Activated CD8-positive, alpha-beta T cell treated with anti-CD3 and anti-CD28 coated beads, Interleukin-2, amount 10 ng/mL, durations not matched to agents 7 days and 5 days (primary cell): ENCODE measurements at places on chromosomes 7 and 10.

DNA sequence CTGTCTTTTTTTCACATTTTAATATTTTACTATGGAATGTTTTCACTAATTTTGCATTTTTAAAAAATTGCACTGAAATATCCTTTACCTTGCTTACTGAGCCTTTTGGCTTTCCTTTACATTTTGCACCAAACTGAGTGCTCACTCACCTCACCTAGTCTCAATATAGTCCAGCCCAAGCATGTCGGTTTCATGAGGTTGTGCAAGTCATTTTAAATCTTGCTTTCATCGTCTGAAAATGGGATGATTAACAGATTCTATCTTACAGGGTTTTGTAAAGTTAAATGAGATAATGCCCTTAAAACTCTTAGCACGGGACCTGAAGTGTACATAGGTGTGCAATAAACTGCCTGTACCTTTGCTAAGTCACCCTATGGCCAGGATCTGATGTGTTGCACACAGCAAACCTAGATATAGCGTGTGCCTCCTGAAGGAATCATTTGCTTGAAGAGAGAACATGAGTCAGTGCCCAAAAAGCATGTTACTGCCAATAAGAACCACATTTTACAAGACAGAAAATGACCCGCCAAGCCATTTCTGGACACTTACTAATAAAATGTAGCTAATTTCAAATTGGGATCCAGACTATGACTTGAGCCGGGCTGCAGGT, 199.8 kb downstream of the JCAD start:
- DNase-seq = no peak

DNA sequence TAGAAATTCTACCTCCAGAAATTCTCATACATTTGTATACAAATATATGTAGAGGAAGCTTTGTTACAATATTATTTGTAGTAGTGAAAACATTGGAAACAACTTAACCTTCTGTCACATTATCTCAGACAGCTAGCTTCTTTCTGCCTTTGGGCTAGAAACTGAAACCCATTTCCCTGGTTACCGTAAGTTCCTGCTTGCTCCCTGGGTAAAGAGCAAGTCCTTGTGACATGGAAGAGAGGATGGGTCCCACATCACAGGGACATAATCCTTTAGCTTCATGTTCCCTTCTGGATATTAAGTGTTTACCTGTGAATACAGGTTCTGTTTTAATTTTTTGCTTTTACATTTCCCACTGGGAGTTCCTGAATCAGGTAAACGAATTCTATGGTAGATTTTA, 41.8 kb downstream of the KLHDC10 start:
- no peak for DNase-seq

DNA sequence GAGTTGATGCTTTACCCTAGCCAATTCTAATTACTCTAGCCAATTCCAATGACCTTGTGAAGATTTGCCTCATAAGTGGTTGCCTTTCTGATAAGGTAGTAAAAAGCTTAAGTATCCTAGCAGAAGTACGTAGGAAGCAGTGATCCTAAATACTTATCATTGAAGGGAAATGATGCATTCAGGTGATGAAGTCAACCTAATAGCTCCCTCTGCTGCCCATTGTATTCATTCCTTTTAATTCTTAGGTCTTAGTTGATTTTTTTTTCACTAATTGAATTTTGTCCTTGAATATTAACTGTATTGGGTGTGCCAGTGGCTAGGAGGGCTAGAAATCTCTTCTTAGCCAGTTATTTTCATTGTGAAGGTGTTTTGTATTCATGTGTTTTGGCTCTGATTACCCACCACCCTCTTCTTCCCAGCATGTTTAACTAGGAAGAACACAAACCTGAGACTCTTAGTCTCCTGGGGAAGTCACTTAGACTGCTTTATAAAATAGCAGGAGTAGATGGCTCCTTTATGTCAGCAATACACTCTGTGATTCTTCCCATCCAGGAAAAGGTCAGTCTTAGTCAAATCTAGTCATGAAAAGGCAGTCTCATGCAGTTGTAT, 46.3 kb downstream of the PLEKHA8 start:
- DNase-seq = no peak

GRCh38 chr7:152035817-152036216, 10.3 kb downstream of the GALNT11 start:
- no peak for DNase-seq

- DNase-seq = no peak
Measured at GRCh38 chr10:116899626-116900025, 50.3 kb downstream of the ENO4 start.

DNA sequence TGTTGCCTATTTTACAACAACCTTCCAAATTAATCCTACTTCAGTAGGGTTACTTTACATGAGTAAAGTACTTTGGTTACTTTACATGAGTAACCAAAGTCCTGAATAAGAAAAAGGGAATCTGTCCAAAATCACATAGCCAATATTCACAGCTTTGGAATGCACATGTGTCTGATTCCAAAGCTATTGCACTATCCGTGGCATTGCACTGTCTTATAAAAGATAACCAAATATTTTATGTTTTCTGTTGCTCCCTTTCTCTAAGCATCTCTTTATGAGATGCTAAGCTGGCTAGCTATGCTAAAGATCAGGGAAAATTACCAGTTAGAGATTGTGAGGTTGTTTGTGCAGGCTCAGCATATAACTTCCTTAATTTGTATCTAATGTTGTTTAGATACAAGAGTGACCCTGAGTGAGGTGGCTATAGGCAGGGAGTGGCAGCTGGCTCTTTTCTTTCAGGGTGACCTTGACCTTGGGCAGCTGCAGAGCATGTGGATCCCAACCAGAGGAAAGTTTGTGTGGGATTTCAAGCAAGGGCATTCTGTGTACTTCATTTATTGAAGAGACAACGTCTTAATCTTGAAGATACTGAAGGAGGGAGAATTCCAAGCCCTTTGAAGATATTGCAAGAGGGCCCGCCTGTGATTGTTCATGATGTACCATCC, 366.1 kb upstream of the ANKRD30A start:
- DNase-seq = no peak

- no peak for DNase-seq
Measured at GRCh38 chr10:49478819-49479218, 60.1 kb downstream of the ERCC6 start.

DNA sequence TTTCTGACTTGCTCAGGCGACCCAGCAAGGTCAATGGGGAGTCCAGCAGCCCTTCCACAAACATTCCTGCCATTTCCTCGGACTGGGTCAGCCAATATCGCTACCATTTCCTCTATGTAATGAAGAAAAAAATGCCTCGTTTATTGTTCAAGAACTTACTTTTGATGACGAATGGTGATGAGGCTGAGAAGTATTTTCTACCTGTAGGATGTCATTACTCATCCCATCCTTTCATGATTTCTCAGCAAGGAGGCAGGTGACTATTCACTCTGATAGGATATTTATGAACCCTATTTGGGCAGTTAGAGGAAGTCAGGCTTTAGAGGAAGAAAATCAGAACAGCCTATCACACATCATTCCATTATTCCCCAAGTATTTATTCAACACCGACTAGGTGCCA, 178.6 kb downstream of the FANK1 start:
- no peak for DNase-seq

- no peak for DNase-seq
Measured at GRCh38 chr7:142377567-142377966, 119.7 kb upstream of the PRSS58 start.

DNA sequence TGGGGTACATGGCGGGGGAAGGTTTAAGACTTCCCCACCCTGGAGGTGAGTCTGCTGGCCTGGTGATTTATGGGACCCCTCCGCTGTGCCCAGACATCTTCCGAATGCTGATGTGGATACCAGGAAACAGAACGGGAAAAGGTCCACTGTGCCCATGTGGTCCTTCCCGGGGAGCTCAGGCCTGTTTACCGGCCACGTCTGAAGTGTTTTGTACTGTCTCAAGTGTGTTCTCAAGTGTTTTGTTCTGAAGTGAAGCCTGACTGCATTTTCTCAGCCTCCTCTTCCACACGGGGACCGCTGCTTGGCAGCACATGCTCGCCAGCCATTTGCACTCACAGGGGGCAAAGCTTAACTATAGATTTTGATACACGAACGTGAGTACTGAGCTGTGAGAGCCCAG, 127.2 kb downstream of the TEX36 start:
- DNase-seq = no peak

DNA sequence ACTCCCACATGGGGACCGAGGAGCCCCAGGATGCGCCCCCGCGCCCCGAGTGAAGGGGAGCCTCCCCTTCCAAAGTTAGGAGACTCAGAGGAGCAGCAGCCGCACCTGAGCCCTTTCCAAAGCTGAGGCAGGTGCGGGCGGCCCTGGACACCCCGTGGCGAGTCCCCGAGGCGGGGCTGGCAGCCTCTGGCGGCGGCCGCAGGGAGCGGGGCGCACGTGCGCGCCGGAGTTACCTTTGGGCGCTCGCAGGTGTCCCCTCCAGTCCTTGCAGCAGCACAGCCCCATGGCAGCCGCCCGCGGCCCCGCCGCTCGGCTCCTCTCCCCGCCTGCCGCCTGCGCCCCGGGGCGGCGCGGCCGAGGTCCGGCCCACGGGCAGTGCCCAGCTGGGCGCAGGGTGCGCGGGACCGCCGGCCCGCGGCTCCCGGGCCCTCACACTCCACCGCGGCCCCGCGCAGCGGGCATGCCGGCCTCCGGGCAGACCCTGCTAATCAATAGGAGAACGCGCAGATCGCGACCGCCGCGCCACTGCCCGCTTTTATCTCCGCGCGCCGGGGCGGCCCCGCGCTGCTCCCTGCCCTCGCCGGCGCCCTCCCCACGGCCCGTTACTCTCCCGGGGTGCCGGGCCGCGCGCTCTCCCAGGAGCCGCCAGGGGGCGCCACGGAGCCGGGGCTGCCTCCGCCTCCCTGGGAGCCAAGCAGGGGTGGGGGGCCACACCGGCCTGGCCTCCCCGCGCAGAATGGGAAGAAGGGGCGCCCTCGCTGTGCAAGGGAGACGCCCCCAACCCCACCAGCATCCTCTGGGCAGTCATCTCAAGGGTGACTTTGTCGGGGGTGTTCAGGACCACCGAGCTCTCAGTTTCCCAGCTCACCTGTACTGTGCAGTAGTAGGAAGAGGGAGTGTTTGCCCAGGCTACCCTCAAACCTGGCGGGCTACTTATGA, 80.8 kb downstream of the ARHGAP22 start:
- DNase-seq = no peak

DNA sequence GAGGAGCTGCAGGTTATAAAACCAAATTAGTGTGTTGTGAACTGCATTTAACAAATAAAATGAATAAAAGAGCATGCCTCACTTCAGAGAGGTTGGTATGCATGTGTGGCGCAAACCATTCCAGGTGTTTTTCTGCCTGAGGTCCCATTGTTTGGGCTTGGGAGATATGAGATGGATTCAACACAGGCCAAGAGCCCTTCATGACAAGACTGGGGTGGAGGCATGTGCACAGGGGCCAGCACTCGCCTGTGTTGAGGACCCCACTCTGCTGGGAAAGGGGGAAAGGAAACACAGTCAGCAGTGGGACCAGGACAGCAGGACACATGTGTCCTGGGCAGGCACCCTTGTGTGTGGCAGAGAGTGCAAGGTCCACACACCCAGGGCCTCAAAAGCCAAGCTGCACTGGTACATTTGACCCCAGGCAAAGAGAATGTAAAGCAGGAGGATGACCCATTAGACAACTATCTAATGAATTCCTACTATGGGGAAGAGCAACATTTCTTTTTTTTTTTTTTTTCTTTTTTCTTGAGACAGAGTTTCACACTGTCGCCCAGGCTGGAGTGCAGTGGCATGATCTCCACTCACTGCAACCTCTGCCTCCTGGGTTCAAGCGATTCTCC, 9.2 kb upstream of the SLC18A3 start:
- no peak for DNase-seq

GRCh38 chr7:2276107-2276506, 34.1 kb downstream of the NUDT1 start:
- no peak for DNase-seq

GRCh38 chr10:3935933-3936359, 150.9 kb upstream of the KLF6 start:
- DNase-seq = no peak
